Epithelial cell of proximal tubule (primary cell): ENCODE measurements at places on chromosomes 5 and 9.
A peak's percentile ranks its signal among the peaks of the same experiment; 100 is the strongest.

DNA sequence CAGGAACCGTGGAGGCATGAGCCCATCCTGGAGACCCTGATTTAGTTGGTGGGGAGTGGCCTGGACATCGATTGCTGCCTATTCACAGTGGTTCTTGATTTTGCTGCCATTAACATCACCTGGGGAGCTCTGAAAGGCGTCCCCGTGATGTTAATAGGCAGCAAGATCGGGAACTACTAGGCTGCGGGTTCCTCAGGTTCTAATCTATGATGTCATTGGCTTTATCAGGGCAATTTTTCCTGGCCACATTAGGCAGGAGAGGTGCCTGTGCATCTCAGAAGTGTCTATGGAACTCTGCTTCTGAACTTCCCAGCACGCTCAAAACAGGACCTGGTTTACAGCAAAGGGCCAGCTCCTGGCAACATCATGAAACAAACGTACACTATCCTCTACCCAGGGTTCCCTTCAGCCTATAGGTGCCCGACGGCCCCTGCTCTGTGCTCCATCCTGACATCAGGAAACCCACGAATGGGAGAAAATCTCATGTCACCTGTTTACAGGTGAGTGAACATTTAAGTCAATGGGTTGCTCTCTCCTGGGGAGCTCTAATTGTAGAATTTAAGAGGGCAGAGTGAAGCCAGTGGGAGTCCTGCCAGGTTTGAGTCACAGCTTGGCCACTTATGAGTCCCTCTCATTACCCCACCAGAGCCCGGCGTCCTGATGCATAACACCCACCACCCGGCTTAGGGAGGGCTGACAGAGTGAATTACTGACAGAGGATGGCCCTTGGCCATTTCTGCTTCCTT is 49.4 kb downstream of the ROPN1L start:
- no peak for DNase-seq

GRCh38 chr5:43041110-43041668 is 1.1 kb upstream of the ANXA2R start:
- DNase-seq: no peak

DNA sequence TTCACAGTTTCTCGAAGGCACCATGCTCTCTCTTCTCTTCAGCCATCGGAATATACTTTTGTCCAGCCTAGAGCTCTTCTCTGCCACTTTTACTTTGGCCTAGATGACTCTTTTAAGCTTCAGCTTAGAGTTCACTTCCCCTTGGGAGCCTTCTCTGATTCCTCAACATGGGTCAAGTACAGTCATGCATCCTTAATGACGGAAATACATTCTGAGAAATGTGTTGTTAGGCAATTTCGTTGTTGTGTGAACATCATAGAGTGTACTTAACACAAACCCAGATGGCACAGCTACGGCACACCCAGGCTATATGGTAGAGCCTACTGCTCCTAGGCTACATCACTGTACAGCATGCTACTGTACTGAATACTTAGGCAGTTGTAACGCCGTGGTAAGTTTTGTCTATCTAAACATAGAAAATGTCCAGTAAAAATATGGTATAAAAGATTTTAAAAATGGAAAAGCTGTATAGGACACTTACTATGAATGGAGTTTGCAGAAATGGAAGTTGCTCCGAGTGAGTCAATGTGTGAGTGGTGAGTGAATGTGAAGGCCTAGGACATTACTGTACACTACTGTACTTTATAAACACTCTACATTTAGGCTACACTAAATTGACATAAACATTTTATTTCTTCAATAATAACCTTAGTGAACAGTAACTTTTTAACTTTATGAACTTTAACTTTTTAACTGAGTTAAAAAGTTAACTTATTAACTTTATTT is 15.1 kb upstream of the TNFSF15 start:
- DNase-seq: peak; percentile 50

DNA sequence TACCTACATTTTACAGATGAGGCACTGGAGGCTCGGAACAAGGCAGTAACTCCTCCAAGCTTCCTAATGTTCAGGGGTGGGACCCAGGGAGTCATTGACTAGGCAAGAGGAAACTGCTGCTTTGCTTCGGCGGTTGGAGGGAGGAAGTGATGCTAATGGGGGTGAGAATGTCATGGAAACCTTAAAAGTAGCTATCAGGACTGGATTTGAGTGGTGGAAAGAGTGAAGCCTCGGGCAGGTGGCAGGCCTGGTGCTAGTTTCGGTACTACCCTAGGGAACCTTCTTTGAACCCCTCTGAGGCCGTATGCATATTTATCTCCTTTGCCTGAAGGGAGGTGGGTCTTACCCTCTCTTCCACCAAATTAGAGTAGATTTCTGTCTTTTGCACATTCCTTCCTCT is 1.6 kb downstream of the BSPRY start:
- no peak for DNase-seq
